T-cell (primary cell): ENCODE measurements at places on chromosomes 3 and 15. TPM values are rescaled to one million over a fixed set of nuclear protein-coding genes. Genes with fewer than 3 reads are reported as not detected.

DNA sequence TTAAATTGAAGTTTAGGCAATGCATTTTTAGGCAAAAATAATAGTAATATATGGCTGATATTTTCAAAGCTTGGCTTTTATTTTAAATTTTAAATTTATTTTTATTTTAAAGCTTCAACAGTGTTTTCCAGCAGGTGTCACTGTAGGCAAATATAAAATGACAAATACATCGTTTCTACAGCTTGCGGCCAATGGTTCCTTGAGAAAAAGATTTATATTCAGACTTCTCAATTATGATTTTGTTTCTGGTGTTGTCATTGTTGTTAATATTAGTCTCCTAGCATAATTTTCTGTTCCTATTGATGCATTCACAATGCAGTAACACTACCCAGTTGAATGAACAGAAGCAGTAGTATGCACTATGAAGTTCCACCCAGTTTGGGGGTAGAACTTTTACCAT lies 220.7 kb upstream of the DNAJC19 start:
- DNase-seq: no peak

DNA sequence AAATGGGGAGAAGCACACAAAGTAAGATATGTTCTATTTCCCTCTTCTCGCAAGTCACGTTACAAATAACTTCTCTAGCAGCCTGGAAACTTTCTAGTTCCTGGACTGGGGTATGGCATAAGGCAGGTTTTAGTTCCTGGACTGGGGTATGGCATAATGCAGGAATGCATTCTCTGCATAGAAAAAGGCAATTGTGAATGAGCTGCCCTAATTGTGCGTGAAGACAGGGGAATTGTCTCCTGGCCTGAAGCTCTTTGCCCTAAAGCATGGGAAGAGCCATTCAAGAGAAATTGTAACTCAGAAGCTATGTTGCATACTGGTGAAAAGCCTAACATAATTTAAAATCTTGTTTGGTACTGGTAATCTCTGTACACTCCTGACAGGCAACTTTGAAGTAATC lies 54.3 kb upstream of the CBLB start:
- DNase-seq: no peak

DNA sequence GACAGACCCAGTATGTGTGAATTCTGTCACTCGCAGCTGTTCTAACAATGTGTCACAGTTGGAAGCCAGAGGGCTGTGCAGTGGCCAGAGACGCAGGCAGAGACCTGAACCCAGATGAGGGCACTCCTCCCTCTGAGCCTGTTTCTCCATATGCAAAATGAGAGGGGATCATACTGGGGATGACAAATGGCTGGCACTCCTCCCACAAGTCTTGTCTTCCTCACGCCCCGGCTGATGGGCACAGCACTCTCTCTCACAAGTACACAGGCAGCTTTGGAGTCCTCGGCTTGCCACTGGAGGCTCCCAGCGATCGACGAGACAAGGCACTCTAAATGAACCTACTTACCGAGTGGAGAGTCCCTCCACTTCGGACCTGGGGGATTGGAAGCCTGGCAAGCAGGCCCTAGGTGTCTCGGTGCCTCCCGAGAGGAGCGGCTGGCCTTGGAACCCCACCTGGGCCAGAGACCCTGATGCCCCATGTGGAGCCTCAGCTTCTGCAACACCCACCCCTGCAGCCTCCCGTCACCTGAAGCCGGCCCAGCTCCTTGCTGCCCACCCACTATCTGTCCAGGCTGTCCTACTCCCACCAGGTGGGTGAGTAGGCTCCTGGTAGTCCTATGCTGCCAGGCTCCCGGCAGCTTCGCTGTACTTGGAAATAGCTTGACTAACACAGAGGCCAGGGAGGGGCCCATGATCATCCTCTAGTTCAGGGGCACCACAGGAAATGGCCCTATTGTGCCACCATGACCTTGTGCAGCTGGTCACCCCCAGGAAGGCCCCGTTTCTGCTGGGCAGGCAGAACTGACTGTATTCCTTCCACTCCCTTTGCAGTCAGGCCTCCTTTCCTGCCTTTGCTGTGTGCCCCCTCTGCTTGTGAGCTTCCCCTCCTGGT lies 65.0 kb upstream of the IQSEC1 start:
- no peak for DNase-seq

FHIT gene
- 114 TPM for total RNA-seq

DNA sequence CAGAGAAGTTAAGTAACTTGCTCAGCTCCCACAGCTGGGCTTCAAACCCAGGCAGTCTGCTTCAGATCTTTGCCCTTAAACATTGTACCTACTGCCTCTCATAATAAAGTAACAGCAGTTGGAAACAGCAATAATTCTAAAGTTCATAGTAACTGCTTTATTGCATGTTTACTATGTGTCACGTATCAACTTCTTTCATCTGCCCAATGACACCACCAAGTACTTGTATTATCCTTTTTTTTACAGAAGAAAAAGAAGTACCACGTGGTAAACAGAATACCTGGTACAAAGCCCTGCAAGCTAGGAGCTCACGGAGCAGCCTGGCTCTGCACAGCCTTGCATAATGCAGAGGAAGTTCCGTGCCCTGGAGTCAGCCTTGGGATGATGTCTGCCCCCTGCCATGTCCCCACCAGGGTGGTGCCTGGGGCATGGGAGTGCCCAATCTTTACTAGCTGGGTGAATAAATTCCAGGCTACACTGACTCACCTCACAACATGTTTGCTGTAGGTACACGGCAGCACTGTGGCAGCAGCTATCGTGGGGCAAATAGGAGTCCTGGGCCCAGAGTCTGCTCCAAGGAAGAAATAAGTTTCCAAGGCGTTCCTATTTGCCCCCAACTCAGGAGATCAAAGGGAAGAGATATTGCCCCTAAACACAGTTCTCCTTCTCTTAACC lies 77.2 kb downstream of the LDHAL6B start:
- no peak for DNase-seq

ZNF620 gene
- total RNA-seq: 3.1 TPM

DNA sequence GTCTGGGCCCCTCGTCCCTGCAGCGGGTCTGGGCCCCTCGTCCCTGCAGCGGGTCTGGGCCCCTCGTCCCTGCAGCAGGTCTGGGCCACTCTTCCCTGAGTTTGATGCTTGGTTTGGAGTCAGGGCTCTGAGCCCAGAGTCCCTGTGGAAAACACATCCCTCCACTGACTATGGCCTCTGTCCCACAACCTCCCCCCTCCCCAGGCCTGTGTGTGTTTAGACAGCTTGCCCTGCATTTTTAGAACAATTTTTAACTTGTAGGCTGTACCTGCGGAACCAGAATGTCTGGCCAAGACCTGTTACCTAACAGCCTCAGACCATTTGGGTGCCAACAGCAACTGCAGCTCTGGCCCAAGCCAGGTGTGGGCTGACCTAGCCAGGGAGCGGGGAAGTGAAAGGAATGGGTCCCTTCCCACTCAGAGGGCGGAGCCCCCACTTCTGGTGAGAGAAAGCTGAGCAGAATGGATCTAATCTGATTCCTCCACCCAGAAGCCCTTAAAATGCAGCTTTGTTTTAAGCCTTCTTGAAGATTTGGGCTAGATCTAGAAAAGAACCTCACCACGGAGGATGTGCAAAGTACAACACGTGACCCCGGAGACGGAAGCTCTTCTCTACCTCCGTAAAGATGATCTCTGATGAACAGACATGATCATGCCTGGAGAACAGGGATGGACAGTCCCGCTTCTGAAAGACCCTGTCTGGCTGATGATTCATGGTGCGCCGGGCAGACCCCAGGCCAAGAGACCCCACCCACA lies 60.5 kb upstream of the TFRC start:
- no peak for DNase-seq

DNA sequence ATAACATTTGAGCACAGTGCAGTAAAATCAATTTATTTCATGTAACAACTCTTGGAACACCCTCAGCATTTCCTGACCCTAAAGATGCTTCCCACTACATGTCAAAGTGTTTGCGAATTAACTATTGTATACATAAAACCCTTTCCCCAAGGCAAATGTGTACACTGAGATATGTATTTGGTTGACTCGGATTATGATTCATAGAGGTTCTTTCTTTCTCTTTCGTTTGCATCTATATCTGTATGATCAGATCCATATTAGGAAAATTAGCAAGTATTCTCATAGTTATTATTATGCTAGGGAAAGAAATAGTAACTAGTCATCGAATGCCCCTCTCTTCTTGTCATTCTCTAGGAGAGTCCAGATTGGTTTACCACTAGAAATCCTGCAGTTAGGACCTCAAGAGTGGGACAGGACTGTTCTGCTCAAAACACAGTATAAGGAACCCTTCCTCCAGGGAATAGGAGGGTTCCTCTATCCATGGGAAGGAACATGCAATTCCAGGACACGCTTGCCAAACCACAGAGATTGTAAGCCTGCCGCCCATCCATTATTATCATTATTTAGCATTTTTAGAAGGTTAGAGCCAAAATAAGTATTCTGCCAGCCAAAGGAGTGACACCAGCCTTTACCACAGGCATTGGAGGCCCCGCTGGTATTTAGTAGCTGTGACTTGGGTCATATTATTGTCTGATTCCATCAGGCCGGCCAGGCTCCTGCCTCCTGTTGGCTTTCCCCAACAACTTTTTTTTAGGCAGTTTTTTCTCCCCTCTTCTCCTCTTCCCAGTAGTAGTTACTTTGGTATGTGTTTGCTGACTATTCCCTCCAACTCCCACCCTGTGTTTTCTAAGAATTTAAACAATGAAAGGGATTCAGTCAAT lies 100.7 kb downstream of the GALK2 start:
- no peak for DNase-seq

DNA sequence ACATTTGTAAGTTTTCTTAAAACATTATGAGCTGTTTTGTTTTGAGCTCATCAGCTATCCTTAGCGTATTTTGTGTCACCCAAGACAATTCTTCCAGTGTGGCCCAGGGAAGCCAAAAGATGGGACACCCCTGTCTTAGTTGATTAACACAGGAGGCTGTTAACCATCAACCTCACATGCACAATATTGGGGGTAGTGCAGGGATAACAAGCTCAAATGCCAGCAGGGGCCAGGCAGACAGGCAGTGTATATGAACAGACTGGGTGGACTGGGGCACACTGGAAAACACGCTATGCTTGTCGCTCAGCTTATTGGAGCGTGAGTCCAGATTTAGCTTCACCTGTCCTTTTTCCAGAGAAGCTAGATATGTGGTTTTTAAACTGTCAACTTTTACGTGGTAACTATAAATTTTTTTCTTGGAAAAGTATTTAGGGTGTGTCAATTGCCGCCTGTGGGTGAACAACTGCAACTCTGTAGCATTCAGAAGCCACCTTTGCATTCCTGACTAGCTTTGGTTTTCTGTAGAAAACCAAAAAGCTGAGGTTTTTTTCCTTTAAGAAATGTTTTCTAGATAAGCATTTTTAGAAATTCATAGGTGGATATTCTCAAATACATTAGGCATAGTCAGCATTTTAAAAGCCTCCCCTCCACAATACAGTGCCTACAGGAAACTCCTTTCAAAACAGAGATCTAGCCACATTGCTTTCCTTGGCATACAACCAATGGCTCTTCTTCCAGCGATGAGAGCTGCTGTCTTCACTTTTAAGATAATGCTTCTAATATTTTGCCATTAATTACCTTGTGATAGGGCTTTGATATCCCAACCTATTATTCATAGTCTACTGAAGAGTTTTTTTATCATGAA lies 14.6 kb downstream of the PSMD6 start:
- DNase-seq: no peak

- no peak for DNase-seq
Observed at GRCh38 chr3:17412950-17413530, 329.4 kb downstream of the TBC1D5 start.

TUSC7 gene
- not detected for total RNA-seq
